ENCODE measurements at places on chromosomes 1 and 21.

DNA sequence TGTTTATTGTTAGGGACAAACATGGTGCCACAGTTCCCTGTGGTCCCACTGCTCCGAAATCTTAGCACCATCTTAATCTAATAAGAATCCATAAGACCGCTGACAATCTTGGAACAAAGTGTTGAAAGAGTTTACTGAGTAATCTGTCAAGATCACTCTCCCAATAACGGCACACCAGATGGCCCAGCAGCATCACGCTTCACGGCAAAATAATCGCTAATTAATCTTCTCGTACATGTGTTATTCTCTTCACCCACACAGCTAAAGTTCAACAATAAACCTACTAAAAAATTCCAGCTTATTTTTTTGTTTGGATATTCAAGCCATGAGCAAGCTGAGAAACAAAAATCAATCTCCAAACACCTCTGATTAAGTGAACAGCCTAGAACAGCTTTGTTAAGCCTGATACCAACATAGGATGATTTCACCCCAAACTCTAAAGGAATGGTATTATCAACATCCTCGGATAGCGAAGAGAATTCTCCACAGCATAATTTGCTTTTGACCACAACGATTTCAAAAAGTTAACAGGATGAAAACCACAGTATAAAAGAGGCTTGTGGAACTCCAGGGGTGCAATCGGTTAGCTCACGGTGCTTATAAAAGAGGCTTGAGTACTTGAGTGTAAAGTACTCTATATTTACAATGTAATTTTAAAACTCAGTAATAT is 329.9 kb upstream of the GREM2 start:
- DNase-seq: no peak

GRCh38 chr1:193588311-193589082 is 402.1 kb upstream of the B3GALT2 start:
- no peak for DNase-seq

- no peak for DNase-seq
These were observed 14.7 kb downstream of the BTBD19 start for GRCh38 chr1:44822981-44823451.

- DNase-seq: no peak
These were observed 110.2 kb upstream of the IVNS1ABP start for GRCh38 chr1:185427264-185427663.

GRCh38 chr1:229456016-229456415 is 22.1 kb upstream of the ACTA1 start:
- no peak for DNase-seq

GRCh38 chr21:41216486-41216885 is 48.5 kb downstream of the BACE2 start:
- no peak for DNase-seq

DNA sequence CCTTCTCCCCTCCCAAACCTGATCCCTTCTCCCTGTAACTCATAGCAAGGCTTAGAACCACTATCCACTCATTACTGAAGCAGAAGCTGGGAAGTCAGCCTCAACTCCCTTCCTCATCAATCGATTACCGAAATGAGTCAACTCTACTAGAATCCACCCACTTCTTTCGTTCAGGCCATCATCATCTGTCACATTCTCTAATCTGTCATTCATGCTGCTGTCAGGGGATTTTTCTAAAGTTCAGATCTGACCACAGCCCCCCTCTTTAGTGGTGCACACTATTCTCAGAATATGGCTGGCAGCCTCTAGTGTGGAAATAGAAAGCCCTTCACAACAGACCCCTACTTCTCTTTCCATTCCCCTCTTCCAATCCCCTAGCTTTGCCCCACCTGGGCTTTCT is 5.1 kb downstream of the NT5C1A start:
- DNase-seq: no peak

- no peak for DNase-seq
These were observed 83.5 kb upstream of the ADGRL2 start for GRCh38 chr1:81717230-81717629.

DNA sequence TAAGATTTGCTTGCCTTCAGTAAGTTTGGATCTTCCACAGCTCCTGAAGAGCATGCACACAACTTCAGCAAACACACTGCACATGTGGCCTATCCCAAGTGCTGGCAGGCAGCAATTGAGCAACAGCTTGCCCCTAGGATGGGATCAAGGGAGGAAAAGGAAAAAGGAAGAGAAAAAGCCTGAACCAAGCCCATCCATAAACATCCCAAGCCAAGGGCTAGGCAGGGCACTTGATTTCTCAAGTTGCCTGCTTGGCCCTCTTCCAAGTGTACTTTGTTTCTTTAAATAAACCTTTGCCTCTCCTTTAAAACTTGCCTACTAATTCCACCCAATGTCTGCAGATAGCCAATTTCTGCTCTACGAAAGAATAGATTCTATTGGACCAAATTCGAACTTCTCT is 49.0 kb upstream of the OLFM3 start:
- no peak for DNase-seq

DNA sequence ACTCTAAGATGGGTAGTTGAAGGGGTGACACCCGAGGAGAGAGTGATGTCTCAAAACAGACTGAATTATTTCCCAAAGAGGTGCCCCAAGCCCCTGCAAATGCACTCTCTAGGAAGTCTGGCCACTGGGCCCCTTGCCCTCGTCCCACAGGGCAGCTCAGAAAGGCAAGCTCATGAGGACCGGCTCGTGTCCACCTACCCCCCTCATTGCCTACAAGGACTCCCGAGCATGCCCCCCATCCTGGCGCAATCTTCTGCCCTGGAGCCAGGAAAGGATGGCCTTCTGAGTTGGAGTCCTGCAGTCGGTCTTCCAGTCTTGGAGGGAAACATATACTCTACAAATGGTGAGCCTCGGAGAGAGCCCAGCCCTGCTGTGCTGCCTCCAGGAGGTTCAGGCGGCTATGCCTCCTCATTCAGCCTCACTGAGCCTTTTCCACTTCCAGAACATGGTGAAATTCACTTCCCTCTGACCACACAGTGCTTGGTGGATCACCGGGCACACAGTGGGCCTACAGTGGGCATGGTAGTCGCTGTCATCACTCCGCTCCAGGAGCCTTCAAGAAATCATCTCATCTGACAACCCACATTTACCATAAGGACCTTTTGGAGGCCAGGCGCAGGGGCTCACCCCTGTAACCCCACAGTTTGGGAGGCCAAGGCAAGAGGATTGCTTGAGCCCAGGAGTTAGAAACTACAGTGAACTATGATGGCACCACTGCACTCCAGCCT is 5.8 kb upstream of the WNT3A start:
- DNase-seq: no peak

DNA sequence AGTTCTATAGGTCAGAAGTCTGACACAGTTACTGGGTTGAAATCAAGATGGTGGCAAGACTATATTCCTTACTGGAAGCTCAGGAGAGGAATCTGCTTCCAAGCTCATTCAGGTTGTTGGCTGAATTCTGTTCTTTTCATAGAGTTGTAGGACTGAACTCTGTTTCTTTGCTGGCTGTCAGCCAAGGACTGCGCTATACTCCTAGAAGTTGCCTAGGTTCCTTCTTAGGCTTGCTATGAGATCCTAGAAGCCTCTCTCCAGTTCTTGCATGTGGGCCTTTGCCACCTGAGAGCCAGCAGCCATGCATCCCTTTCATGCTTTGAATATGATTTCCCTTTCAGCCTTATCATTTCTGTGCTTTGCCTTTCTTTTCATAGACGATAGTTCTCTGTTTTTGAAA is 176.4 kb downstream of the RPS6KC1 start:
- no peak for DNase-seq

DNA sequence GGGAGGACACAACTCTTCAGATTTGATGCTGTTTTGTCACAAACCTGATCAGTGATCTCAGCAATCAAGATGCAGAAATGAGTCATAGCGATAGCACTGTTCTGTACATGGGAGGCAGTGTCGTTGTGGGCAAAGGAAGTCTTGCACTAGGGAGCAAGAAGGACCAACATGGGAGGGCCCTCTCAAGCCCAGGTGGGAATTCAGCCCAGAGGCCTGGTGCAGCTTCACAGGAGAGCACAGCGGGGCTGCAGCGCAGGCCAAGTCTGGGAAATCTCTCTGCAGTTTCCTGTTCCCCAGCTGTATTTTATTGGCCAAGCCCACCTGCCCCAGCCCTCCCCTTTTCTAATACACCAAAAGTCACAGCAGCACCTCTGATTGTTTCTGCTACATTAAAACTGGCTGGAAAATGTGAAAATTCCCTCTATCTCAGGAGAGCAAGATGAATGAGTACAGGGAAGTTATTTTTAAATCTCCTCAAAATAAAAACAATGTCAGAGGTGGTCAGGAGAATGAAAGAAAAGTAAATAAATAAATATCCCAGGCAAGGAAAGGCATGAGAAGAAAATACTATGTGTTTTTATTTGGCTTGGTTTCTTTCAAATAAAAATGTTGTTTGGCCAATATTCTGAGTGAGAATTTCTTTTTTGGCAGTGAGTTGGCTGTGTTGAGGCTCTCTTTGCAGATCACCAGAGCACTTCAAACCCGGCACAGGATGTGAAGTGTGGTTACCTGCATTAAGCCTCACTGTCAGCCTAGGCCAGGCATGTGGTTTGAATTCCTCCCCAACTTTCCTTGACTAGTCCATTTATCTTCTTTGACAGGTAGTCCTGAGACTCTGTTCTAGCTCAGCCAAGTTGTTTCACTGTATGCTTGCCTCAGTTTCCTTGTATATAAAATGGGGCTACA is 422.1 kb downstream of the PLPP3 start:
- DNase-seq: no peak

GRCh38 chr1:79551321-79551720 is 544.8 kb upstream of the ADGRL4 start:
- DNase-seq: no peak

- DNase-seq: no peak
These were observed 183.9 kb downstream of the CAMTA1 start for GRCh38 chr1:6969106-6969505.

DNA sequence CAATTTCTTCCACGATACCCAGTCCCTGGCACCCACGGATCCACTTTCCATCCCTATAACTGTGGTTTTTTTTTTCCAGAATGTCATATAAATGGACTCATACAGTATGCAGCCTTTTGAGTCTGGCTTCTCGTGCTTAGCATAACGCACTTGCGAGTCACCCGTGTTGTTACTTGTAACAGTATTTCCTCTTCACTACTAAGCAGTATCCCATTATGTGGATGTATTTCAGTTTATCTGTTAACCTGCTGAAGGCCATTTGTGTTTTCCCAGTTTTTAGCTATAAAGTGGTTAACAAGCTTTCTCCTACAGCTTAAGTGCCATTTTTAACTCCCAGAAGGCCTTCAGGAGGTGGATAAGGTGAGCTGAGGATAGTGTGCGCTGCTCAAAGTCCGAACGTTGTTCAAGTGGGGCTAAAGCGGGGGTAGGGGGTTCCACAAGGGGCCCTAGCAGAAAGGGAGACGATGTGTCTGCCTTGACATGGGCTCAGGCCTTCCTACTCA is 829 bp downstream of the ADAR start:
- no peak for DNase-seq

- no peak for DNase-seq
These were observed 108.7 kb downstream of the DMRTB1 start for GRCh38 chr1:53567851-53568250.
